ENCODE measurements at places on chromosomes 5 and 9.

DNA sequence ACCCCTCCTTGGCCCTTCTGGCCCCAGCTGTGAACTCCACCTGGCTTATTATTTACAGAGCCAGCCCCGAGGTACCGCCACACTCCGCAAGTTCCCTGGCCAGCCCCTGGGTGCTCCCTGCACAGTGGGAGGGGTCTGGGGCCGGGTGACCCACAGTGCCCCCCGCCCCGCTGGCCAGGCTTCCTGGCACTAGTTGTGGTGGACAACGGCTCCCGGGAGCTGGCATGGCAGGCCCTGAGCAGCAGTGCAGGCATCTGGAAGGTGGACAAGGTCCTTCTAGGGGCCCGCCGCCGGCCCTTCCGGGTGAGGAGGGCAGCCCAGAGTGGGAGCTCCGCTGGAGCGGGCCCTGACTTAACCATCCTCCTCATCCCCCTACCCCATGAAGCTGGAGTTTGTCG lies 3.9 kb downstream of the MAMDC4 start:
- DNase-seq: no peak

GRCh38 chr9:21754741-21755140 lies 47.7 kb upstream of the MTAP start:
- no peak for DNase-seq

- DNase-seq: no peak
Observed at GRCh38 chr5:172676914-172677475, 35.9 kb downstream of the NEURL1B start.

- no peak for DNase-seq
Observed at GRCh38 chr5:42840269-42840668, 28.6 kb upstream of the SELENOP start.

GRCh38 chr5:72523960-72524582 lies 16.9 kb upstream of the ZNF366 start:
- DNase-seq: no peak

Data from activated naive CD4-positive, alpha-beta T cell treated with anti-CD3 and anti-CD28 coated beads, Interleukin-2, amount 50 U/mL, for 72 hours (primary cell).